ENCODE measurements at places on chromosomes 13 and 19.
A peak's percentile ranks its signal among the peaks of the same experiment; 100 is the strongest.

DNA sequence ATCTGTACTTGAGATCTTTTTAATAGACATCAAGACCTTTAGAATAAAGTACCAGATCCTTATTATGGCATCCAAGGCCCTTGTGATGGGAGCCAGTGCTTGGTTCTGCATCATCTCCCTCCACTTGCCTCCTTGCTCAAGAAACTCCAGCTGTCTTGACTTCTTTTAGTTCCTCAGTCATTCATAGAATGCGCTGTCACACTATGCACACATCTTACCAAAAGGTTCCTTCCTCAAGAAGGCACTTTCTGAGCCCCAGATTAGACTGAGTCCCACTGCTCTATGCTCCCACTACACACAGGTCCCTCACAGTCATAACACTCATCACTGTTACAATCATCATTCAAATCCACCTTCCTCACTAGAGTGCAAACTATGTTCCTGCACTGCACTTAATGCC lies 57.8 kb upstream of the ITM2B start:
- no peak for DNase-seq

DNA sequence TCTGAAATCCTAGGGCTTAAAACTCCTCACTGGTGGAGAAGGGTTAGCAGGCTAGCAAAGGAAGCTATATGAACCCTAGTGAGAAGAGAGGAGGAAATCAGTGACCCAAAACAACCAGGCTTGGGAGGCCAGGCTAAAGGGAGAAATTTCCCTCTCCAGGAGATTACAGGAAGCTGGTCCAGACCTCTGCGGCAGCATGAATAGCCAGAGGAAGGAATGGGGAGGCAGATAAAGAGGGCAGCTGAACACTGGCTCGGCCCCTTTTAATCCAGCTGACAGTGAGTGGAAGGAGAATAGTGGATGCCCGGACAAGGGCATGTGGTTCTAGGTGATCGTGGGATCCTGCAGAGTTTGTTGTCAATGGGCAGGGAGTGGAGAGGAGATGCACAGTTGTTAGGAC lies 130.6 kb downstream of the COG6 start:
- DNase-seq, result no peak

- no peak for DNase-seq
These were observed 157.9 kb downstream of the PTPRS start for GRCh38 chr19:5182751-5183150.

GRCh38 chr13:37118016-37118415 lies 12.6 kb upstream of the CSNK1A1L start:
- no peak for DNase-seq

DNA sequence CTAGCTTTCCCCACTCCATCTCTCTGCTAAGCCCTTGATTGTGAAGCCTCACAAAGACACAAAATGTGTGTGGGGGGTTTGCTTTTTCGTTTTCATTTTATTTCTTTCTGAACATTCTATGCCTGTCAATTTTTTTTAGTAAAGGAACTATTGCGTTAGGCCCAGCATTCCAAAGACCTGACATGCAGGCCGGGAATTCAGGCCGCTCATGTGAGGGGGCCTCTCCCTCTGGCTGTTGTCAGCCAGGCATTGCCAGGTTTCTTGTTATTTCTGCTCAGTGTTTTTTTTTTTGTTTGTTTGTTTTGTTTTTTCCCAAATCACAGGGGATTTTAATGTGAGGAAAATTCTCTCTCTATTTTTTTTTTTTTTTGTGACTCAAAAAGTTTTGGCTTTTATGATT lies 10.3 kb upstream of the MEDAG start:
- DNase-seq, result no peak

DNA sequence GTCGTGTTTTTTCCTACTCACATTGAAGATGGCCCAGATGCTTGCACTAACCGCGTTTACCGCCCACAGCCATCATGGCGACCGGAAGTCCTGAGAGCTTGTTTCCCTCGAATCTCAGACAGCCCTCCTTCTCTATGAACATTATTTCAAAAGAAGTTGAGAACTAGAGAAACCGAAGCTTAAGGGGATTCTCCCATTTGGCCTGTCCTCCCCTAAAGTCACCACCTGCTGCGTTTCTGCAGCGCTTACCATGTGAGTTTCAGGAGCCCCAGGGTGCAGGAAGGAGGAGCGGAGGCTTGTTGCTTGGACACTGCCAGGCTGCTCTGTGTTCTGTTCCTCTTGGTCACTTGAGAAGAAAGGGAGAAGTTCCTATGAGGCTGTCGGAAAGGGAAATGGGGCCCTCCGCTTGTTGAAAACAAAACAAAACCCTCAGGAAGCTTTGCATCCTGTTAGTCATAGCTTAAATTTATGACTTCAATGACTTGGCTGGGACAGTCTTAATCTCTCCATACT lies 6.2 kb downstream of the CARD8 start:
- DNase-seq, result peak; percentile 98

- no peak for DNase-seq
These were observed 128.7 kb downstream of the KLF12 start for GRCh38 chr13:74005320-74006157.

DNA sequence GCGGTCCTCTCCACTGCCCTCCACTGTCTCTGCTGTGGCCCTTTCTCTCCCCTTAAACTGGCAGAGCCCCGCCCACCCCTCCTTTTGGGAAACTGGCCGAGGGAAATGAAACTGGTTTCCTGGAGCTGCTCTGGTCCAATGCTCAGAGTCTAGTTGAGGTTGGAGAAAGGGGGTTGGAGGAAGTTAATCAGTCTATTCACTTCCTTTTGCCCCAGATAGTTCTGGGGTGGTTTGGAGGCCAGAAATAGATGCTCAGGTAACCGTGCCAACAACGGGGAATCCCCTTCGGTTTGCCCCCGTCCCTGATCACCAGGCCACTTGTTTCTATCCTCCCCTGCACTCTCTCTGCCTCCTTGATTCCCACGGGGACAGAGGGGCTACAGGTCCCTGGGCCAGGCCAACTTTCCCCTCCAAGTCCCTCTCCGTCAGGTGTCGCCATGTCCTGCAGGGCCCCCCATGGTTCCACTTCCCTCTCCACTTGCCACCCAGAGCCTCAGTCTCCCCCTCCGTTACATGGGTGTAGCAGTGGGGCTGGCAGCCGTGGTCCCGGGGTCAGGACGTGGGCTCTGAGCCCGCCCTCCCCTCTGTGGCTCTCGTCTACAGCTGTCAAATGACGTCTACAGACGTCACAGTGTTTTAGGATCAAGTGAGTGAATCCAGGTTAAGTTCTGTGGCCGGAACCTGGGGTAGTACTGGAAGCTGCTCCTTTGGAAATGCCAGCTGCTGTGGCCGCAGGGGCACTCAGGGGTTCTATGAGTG lies at the start of gene IL4I1:
IL4I1 (minus strand) TSS at position 25 of the 759 bp plus-strand sequence. CDS start 727 bp downstream, outside the sequence.
- no peak for DNase-seq

DNA sequence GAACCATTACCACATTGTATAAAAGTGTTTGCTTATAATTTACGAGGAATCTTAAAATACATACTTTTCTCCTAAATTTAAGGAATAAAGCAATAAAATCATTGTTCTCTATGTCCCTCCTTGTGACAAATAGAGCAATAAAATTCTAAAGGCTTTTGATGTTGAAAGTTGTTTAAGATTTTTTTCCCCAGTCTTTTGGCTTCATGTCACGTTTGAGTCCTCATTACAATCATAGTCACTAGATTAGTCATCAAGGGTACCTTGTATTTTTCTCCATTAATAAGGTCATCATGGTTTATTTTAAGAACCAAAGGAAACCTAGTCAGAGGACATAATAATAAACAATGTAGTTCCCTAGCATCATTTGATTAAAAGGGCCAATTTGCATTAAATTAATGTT lies 3.2 kb downstream of the WBP4 start:
- no peak for DNase-seq

DNA sequence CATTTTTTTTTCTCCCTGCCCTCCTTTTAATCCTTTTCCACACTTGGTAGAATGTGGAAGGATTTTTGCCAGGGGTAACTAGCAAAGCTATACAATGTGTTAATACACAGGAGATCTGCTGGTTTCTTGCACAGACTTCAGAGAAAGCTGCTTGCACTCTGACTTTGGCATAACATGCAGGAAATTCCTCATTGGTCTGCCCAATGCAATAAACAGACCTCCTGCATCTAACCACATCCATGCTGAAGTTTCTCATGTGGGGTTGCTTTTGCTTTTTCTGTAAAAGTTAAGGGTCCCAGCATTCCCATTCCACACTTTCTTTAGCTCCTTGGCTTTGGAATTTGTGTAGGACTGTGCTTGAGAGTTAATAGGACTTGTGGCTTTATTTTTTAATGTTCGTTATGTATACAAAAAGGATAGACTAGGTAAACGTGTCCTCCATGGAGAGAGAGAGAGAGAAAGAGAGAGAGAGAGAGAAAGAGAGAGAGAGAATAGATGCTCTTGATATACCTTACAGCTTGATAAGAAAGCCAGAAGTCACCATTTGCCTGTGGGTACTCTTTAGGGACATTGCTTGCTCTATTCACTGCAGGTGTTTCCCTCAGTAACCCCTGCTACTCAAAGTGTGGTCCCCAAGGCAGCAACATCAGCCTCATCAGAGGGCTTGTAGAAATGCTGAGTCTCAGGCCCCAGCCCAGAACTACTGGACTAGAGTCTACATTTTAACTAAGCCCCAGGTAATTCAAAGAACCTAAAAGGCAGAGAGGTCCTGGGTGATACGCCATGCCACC lies 170.5 kb downstream of the SHISA2 start:
- peak; percentile 46 for DNase-seq

DNA sequence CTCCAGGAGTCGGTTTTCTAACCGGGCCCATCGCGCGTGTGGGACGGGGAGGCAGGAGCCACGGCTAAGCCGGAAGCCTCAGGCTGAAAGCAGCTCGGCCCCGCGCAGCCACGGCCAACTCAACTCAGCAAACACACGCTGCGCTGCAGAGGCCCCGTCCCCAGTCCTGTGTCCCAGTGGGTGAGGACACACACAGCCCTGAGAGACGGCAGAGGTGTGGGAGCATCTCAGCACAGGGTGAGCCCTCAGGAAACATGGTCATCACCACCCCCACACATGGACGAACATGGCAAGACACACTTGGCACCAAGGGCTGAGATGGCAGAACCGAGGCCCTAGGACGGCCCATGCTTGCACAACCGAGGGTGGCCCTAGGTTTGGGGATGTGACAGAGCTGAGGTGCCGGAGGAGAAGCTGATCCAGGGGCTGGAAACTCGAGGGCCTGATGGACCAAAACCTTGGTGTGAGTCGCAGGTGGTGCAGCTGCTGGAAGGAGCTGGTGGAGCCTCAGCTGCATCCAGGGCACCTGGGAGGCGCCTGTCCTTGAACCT lies 29.0 kb upstream of the C13orf46 start:
- DNase-seq, result no peak

- DNase-seq, result no peak
These were observed 45.2 kb downstream of the GPR180 start for GRCh38 chr13:94646904-94647303.

DNA sequence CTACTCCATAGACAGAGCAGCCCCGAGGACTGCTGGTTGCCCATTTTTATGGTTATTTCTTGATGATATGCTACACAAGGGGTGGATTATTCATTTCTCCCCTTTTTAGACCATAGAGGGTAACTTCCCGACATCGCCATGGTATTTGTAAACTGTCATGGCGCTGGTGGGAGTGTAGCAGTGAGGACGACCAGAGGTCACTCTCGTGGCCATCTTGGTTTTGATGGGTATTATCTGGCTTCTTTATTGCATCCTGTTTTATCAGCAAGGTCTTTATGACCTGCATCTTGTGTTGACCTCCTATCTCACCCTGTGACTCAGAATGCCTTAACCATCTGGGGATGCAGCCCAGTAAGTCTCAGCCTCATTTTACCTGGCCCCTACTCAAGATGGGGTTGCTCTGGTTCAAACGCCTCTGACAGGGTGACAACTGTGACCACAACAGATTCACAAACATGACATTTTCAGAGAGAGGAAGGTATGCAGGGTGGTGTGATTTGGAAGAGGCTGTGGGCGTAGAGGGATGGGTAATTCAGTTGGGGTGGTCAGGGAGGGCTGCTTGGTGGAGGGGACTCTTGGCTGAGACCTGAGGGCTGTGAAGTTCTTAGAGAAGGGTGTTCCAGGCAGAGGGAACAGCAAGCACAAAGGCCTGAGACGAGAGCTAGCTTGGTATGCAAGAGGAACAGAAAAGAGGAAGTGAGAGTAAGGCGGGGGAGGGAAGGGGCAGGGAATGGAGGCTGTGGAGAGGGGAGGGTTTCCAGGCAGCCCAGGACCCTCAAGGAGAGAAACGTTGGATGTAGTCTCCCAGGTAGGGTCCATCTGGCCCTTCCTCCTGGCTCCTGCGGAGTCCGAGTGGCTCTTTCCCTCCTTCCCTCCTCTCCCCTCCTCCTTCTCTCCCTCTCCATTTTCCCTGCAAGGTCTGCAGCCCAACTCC lies 23.5 kb downstream of the FAM187B start:
- DNase-seq, result no peak

DNA sequence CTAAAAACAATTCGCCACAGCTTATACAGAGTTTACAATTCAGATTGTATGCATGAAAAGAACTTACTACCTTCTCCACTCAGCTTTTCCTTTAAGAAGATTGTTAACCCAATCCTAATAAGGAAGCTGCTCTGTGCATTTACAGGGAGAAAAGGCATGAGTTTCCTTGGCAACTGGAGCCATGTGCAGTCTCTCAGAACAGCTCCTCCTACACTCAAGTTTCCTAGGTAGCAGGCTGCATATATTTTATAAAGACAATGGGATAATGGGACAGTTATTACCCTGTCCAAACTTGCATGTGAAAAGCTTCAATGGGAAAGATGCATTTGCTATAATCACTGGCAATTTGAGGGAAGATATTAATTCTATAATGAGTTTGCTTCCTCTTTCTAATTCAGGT lies 125.5 kb upstream of the TRPC4 start:
- DNase-seq, result peak; percentile 85

- DNase-seq, result no peak
These were observed 15.2 kb upstream of the N4BP2L1 start for GRCh38 chr13:32443111-32443510.

- peak; percentile 89 for DNase-seq
These were observed 125.3 kb downstream of the TSHZ3 start for GRCh38 chr19:31223740-31224534.

GRCh38 chr19:46748325-46749109 lies 2.3 kb upstream of the STRN4 start:
- DNase-seq, result peak; percentile 81

DNA sequence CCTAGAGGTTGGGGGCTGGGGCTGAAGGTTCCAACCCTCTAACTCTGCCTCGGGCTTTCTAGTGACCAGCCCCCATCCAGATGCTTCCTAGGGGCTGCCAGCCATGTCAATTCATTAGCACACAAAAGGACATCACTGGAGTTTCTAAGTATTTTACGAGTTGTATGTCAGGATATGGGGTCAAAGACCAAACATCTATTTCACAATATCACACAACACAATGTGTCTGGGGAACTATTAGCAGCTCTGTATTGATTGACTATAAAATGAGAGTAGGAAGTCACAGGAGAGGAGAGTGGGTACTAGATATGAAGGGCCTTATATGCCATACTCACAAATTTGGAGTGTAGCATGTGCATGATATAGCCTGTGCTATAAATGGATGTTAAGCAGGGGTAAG lies 42.1 kb downstream of the LPAR6 start:
- DNase-seq, result no peak

- peak; percentile 84 for DNase-seq
These were observed 2.4 kb downstream of the GDF15 start for GRCh38 chr19:18388100-18388959.

- DNase-seq, result no peak
These were observed 181.7 kb downstream of the ITGBL1 start for GRCh38 chr13:101634142-101634541.

- no peak for DNase-seq
These were observed 637 bp upstream of the PDS5B start for GRCh38 chr13:32585550-32586079.

All from A673 (cell line).